ENCODE measurements at places on chromosomes 16 and 17.

- no peak for DNase-seq
Measured at GRCh38 chr16:80744856-80745255, 59.5 kb downstream of the CDYL2 start.

DNA sequence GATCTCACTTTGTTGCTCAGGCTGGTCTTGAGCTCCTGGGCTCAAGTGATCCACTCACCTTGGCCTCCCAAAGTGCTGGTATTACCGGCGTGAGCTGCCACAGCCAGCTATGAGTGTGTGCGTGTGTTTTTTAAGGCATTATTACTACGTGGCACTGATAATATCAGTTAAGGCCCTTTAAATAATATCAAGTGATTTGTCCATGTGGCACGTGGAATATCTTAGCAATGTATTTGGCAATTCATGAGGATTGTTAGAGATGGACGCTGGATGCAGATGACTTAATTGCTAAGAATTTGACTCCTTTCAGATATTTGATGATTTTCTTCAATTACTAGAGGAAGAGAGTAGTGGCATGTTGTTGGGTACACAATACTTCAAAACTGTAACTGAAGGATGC lies 25.5 kb upstream of the PMP22 start:
- DNase-seq, result no peak

GRCh38 chr16:15652293-15653001 lies 2.4 kb downstream of the NDE1 start:
- DNase-seq, result no peak

GRCh38 chr16:87368029-87368770 lies 15.4 kb downstream of the FBXO31 start:
- no peak for DNase-seq

GRCh38 chr17:77767148-77767547 lies 191.4 kb upstream of the TNRC6C start:
- no peak for DNase-seq

DNA sequence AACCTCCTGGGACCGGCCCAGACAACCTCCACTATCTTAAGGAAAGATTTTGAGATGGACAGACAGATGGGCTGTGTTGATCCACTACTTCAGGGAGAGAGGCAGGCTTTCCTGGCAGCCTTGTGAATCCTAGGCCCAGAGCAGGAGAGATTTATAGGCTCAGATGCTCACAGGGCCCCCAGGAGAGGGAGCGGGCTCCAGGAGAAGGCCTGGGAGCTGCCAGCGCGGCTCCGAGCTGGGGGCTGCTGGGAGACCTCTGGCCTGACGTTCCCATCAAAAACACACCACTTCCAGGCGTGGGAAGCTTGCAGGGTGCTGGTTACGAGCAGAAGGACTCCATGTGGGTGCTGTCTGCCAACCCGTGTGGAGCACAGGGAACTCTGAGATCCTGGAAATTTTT lies 53.2 kb downstream of the MYH11 start:
- no peak for DNase-seq
